Tongue (tissue), 3 donors: ENCODE measurements at places on chromosomes 3 and 15.

- DNase-seq: no peak
These were observed 32.5 kb upstream of the TMOD3 start for GRCh38 chr15:51796847-51797401.

DNA sequence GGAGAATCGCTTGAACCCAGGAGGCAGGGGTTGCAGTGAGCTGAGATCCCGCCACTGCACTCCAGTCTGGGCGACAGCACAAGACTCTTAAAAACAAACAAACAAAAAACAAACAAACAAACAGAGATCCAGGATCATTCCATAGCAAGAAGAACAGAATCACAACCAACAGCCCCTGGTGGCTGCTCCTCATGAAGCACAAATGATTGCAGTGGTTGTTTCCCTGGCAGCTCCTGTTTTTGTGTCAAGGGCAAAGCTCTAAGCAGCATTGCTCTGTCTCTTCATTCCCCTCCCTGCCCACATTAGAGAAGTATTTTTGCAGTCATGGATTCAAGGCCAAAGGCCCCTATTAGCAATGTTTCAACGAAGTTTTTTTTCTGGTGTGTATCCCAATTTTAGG lies 25.8 kb upstream of the BLM start:
- no peak for DNase-seq

GRCh38 chr3:175005193-175005592 lies 146.1 kb downstream of the NAALADL2 start:
- no peak for DNase-seq

- DNase-seq: no peak
These were observed 158.9 kb downstream of the NUP210 start for GRCh38 chr3:13261104-13261830.

- DNase-seq: no peak
These were observed 18.0 kb upstream of the SECISBP2L start for GRCh38 chr15:49064281-49064653.

DNA sequence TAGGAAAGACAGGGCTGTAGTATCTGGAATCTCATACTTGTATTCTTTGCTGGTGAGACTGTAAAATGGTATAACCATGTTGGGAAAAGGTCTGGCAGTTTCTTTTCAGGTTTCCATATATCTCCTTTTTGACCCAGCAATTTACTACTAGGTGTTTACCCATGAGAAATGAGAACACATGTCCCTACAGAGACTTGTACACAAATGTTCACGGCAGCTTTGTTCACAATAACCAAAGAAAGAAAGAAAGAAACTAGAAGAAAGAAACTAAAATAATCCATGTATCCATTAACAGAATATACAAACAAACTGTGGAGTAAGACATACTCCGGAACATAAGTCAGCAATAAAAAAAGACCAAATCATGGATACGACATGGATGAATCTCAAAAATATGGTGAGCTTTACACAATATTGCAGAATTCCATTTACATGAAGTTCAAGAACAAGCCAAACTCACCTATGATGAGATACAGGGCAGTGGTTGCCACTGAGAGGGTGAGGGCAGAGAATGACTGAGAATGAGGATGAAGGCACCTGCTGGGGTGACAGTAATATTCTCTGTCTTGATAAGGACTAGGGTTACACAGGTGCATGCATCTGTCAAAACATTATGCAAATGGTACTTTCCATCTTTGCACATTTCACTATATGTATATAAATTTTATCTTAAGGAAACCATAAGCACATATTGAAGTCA lies 2.7 kb downstream of the RFTN1 start:
- no peak for DNase-seq

- no peak for DNase-seq
These were observed 20.8 kb downstream of the ARL14 start for GRCh38 chr3:160697637-160698380.

- DNase-seq: peak; percentile 49
These were observed 51.9 kb downstream of the BBX start for GRCh38 chr3:107574650-107575049.
